ENCODE measurements at places on chromosomes 1 and 21.

- DNase-seq: peak; percentile 35
Observed at GRCh38 chr1:3471356-3472087, 17.1 kb downstream of the ARHGEF16 start.

DNA sequence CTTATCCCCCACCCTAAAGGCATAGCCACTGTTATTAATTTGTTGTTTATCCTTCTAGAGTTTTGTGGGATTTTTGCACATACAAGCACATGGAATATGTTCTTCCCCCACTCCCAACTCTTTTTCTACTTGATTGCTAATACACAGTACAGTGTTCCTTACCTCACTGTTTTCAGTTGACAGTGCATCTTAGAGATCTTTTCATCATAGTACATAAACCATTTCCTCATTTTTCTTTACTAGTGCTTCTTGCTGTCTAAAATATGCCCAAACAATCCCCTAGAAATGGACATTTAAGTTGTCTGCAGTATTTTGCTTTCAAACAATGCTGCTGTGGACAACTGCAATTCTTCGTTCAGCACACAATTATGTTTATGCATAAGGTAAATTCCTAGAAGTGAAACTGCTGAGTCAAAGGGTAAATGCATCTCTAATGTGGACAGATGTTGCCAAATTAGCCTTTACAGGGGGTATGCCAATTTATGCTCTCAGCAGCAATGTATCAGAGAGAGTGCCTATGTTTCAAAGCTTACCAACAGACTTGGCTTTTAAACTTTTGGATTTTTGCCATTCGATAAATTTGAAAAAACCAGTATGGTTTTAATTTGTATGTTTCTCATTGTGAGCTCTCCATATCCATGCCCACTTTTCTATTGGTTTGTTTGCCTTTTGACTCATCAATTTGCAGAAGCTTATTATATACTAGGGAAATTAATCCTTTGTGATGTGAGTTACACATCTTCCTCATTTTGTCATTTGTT lies 132.6 kb downstream of the MRPS6 start:
- DNase-seq: no peak

- no peak for DNase-seq
Observed at GRCh38 chr1:3069491-3070308, 697 bp downstream of the PRDM16 start.

DNA sequence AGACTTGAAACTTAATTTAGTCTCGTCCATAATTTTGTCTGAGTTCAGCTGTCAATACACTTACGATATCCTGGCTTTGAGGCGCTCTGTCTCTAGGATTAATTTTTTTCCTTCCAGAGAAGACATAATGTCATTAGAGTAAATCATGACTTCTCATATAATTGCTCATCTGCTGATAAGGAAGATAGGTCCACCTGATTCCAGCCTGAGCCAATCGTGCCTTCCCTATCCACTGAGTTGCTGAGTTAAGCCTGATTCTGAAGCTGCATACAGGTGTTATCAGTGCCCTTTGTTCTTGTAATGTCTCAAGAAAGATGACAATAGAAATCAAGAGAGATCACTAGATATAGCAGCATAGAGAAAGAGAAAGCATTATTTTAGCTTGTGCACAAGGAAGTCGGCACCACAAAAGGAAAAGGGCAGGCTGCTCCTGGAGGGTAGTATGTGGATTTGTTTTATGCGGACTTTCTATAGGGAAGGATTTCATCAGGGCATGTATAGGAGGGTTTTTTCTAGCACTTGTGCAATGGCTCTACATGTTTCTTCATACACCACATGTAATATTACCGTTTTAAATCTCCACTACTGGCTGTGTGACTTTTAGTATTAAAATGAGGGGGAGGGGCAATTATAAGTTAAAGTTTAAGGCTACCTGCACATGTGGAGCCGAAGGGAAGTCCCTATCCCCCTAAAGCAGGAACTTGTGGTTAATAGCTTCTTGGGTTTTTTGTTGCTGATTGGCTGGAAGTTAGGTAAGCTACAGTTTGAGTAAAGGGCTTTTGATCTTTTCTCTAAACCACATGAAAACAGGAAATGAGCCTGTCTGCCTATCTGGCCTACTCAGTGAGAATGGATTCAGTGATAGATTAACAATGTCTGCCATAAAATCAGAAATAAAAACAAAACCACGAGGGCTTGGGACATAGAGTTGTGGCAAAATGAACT lies 133.4 kb downstream of the PLPPR5 start:
- peak; percentile 21 for DNase-seq

DNA sequence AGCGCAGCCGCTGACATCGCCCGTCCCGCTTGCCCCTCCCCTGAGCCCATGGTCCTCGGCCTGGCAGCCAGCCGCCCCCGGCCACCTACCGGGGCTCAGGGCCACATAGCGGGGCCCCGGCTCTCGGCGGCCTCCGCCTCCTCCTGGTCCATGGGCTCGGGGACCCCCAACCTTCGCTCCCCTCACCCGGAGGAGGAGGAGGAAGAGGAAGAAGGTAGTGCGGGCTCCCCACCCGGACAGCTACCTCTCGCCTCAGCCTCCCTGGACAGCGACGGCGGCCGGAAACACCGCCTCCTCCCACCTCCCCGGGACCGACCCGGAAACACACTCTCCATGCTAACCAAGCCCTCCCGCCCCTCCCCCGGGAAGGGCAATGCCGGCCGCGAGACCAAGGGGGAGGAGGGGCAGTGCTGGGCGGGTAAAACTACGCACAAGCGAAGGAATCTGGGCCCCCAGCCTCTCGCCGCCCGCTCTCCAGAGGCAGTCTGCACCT lies at the start of gene KIAA0319L:
KIAA0319L (minus strand) TSS at position 286 of the 493 bp plus-strand sequence. CDS start 2,912 bp downstream, outside the sequence.
- DNase-seq: peak; percentile 94

DNA sequence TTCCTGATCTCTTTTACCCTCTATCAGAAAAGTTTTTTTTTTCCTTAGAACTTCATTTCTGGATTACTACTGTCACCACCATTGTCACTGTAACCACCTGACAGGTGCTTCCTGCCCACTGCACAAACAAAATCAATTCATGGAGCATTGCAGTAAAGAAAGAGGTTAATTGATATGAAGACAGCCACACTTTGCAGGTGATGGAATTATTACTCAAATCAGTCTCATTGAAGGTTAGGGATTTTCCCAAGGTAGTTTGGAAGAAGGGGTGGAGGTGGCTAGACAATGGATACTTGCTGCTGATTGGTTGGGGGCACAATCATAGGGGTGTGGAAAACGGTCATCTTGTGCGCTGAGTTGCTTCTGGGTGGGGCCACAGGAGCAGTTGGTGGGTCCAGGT lies 230.8 kb upstream of the CACYBP start:
- no peak for DNase-seq

- peak; percentile 95 for DNase-seq
Observed at GRCh38 chr1:156421062-156421938, 52.3 kb downstream of the RHBG start.

- no peak for DNase-seq
Observed at GRCh38 chr1:159092036-159092760, 15.6 kb upstream of the AIM2 start.

GRCh38 chr21:45542242-45542666 lies at the start of gene SLC19A1:
Gene SLC19A1, minus strand, starts transcription at chr21:45542440. Its CDS starts 4,481 bp downstream, at chr21:45537959.
- DNase-seq: peak; percentile 72

GRCh38 chr1:202145068-202145743 lies 669 bp upstream of the ARL8A start:
- no peak for DNase-seq

DNA sequence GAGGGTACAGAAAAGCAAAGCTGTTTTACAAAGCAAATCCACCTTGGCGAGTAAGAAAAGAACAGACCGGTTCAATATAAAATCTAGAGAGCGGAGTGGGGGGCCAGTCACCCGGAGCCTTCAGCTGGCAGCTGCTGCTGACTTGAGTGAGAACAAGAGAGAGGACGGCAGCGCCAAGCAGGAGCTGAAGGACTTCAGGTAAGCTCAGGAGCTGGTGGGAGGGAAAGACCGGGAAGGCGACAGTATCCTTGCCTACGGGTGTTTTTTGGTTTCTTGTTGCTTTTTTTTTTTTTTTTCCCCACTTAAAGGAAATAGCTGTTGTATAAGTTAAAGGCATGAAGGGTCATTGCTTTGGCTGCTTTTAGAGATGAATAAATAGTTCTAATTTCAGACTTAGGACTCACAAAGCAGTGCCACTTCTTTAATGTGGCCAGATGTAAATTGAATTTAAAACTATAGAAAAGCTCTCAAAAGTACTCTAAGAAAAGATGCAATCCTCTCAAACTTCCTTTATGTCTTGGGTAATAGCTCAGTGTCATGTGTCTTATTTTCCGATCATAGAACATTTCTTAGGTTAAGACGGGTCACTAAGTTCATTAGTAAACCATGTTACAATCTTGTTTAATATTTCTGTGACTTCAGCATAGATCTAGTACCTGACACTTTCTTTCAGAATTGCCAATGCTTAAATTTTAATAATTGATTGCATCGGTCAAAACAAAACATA lies 82.8 kb downstream of the PRDM2 start:
- DNase-seq: no peak

DNA sequence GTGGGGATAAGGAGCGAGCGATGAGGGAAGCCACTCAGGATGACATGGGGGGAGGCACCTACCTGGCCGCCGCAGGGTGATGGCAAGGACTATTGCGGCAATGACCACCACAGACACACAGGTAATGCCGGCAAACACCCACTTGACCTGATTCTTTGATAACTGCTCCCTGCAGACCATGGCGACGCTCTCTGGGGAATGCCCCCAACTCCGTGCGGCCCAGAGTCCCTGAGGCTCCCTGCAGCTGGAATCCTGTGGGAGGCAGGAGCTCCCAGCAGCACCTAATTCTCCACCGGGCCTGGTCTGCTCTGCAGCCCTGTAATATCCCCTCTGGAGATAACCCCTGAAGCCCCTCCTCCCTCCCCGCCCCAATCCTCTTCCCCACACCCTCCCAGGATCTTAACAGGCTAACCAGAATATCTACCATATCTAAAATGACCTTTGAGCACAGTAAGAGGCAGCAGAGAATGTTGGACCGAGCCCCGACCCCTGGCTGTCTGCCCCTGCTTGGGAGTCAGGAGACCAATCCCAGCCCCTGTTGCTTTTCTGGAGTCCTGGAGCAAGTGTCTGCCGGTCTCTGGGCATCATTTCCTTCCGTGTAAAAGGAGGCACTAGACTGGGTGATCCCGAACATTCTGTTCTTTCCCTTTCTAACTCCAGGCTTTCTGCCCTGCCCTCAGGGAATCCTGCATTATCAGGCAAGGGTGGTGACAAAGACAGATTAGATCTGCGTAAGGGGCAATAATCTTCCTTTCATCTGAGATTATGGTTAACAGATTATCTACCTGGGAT lies at the start of gene FAM151A:
FAM151A (minus strand) TSS at position 310 of the 792 bp plus-strand sequence; CDS start at position 180, 130 bp downstream.
- DNase-seq: no peak

- DNase-seq: no peak
Observed at GRCh38 chr1:32768110-32768850, 48.9 kb downstream of the YARS1 start.

- no peak for DNase-seq
Observed at GRCh38 chr1:186896211-186896610, 67.5 kb downstream of the PLA2G4A start.

GRCh38 chr21:25898671-25899070 lies 163.9 kb downstream of the GABPA start:
- DNase-seq: no peak

GRCh38 chr1:239526391-239526790 lies 140.0 kb downstream of the CHRM3 start:
- DNase-seq: no peak

GRCh38 chr1:34686531-34686930 lies 68.3 kb upstream of the GJB5 start:
- no peak for DNase-seq

- no peak for DNase-seq
Observed at GRCh38 chr1:8203056-8203455, 114.9 kb upstream of the SLC45A1 start.

GRCh38 chr21:36425286-36425685 lies 40.1 kb downstream of the CHAF1B start:
- no peak for DNase-seq

DNA sequence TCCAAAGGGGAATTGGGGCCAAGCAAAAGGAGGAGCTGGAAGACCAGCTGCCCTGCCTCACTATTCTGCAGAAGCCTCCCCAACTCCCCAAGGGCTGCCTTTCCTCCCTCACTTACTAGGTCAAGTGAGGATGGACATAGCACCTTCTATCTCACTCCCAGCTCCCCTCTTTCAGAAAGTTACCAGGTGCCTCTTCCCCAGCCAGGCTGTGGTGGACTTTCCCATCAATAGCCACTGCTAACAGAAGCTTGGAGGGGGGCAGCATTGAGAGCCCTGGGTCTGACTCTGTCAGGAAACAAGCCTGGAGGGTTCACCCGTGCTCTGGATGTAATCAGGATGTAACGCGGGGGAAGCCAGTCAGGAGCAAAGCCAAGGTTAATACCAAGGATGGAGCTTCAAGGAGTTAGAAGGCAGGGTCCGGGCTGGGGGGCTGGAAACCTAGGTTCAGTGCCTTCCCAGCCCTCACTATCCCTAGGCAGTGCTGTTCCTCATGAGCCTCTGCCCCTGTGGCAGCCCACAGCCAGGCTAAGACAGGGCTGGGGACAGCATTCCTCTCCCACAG lies 127.8 kb upstream of the NGF start:
- no peak for DNase-seq

- DNase-seq: no peak
Observed at GRCh38 chr1:46703927-46704641, 14.8 kb downstream of the EFCAB14 start.

GRCh38 chr1:66048011-66048410 lies 255.3 kb downstream of the PDE4B start:
- DNase-seq: no peak

- no peak for DNase-seq
Observed at GRCh38 chr1:239803781-239804180, 287.9 kb upstream of the FMN2 start.

- no peak for DNase-seq
Observed at GRCh38 chr21:27953340-27954045, 986.6 kb upstream of the ADAMTS5 start.

DNA sequence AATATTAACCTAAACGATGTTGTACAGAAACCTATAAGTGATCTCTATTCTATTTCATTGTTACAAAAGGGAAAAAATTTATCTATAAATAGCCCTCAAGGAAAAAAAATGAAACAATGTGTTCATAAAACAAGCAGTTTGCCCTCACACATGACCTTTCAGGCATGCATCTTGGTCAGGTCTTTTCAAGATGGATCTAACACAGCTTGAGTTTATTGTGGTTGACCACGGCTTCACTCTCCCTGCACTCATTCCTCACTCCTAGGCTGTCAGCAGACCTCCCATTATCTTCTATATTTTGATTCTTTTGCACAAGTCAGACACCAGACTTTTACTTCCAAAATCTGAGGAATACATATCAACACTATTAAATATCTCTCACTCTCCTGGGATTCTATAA lies 544.3 kb downstream of the KCNT2 start:
- DNase-seq: no peak

DNA sequence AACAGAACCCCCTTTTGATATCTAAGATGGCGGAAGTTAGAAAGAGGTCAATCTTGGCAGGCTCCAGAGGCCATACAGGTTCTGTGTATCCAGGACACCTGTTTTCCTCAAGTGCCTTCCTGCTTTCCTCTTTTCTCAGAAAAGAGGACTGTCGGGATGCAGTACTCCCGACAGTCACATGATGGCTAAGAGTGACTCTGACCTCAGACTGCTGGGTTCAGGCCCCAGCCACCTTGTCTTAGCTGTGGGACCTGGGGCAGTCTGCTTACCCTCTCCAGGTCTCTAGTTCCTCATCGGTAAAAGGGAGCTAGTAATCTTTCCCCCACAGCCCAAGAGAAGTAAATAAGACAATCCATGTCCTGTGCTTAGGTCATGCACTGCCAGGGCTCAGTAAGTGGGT lies 29.9 kb downstream of the STK40 start:
- no peak for DNase-seq

GRCh38 chr1:216075339-216075738 lies 347.9 kb downstream of the USH2A start:
- no peak for DNase-seq

Data from Ammon's horn (tissue), 1 donor.